SJCRH30 (cell line): ENCODE measurements at places on chromosomes 12 and 14. TPM values are rescaled to one million over a fixed set of nuclear protein-coding genes. Genes with fewer than 3 reads are reported as not detected.
A peak's percentile ranks its signal among the peaks of the same experiment; 100 is the strongest.

The TRHDE gene
- 0.08 and 0.26 TPM in 2 replicates for total RNA-seq

The SUOX gene
- total RNA-seq, result 10.0 and 13.2 TPM in 2 replicates

The COX8C gene
- total RNA-seq, result not detected in 2 replicates

The TMTC2 gene
- 6.5 and 7.5 TPM in 2 replicates for total RNA-seq

The APOLD1 gene
- total RNA-seq, result 2.0 and 2.1 TPM in 2 replicates

The FOXG1 gene
- total RNA-seq, result 0.71 and 0.81 TPM in 2 replicates

The CBX5 gene
- total RNA-seq, result 140 and 158 TPM in 2 replicates

DNA sequence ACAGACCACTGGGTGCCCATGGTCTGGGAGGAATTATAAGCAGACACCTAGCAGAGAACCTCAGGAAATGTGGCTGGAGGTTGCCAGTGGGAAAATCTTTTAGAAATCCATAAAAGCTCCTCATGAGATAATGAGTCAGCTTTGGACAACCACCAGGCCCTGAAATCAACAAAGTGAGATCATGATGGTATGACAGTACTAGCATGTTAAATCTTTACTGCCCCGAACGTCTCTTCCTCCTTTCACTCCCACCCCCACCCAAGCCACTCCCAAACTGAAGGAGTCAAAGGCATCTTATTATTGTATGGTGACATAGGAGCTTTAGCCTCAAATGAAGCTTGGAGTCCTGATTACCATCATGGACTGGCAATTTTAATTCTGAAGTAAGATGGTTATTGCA lies 240.0 kb downstream of the DIO2 start:
- DNase-seq, result no peak

- no peak for DNase-seq
Measured at GRCh38 chr14:54207075-54207474, 189.7 kb upstream of the CDKN3 start.

DNA sequence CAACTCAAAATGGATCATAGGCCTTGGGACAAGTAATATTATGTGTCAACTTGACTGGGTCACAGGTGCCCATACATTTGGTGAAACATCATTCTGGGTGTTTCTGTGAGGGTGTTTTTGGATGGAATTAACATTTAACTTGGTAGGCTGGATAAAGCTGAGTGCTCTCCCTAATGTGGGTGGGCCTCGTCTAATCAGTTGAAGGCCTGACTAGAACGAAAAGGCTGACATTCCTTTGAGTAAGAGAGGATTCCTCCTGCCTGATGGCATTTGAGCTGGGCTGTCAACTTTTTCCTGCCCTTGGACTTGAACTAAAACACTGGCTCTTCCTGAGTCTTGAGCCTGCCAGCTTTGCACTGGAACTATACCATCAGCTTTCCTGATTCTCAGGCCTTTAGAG lies 93.4 kb upstream of the ESRRB start:
- DNase-seq, result no peak

GRCh38 chr12:98697209-98697608 lies 52.1 kb downstream of the APAF1 start:
- no peak for DNase-seq

DNA sequence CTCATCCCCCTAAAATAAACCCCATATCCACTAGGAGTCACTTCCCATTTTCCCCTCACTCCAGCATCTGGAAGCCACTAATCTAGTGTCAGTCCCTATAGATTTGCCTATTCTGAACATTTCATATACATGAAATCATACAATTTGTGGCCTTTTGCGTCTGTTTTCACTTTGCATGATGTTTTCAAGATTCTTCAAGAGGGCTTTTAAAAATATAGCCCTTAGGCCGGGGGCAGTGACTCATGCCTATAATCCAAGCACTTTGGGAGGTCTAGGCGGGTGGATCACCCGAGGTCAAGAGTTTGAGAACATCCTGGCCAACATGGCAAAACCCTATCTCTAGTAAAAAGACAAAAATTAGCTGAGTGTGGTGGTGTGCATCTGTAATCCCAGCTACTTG lies 104.7 kb downstream of the VEZT start:
- peak; percentile 30 for DNase-seq

- no peak for DNase-seq
Measured at GRCh38 chr14:21804981-21805380, 131.4 kb upstream of the OR4E1 start.

DNA sequence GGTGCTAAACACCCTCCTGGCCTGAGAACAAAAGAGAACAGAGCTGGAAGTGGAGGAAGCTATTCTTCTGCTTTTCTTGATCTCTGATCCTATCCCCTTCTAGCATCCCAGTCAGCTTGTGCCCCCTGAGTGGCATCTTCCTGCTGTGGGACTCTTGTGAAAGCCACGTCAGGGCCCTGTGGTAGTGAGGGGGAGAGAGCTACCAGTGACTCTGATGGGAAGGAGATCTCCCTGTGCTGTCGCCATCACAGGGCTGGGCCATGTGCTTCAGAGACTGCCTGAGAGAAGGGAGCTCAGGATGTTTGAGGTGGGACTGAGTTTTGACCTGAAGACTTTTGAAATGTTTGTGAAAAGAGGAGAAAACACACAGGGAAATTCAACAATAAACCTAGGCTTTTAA lies 107.6 kb upstream of the FUT8 start:
- no peak for DNase-seq

- no peak for DNase-seq
Measured at GRCh38 chr12:63313139-63313538, 162.1 kb upstream of the AVPR1A start.

DNA sequence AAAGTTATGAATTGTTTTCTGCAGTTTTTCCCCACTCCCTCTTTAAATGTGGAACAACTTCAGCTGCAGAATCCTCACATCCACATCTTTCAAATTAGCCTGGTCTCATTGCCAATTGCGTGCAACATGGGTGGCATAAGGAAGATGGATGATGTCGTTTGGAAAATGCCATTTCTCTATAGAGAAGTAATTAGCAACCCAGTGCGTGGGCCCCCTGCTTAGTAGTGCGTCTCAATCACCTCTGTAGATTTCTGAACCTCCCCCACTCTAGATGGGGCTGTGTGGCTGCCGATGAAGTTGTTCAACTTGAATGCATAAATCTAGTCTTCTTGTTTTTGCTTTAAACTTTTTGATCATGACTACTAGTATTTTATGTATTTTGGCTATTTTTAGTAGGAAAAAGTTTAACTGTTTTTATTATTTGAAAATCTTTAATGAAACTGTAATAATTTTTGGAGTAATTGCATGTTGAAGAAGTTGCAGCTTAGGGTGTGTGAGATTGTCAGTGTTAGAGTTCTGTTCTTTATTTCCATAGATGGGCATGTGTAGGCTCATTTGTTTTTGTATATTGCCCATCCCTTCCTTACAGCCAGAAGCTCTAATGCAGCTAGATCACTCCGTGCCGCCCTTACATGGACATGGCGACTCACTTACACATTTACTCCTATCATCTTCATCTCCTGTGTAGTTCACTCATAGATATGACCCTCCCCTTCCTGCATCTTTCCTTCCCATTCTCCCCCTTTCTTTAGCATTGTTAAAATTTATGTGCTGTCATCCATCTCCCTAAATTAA lies 358.2 kb downstream of the DIO2 start:
- no peak for DNase-seq

- DNase-seq, result no peak
Measured at GRCh38 chr12:130049666-130050065, 112.6 kb upstream of the FZD10 start.

- no peak for DNase-seq
Measured at GRCh38 chr12:32080435-32080834, 26.2 kb upstream of the BICD1 start.

DNA sequence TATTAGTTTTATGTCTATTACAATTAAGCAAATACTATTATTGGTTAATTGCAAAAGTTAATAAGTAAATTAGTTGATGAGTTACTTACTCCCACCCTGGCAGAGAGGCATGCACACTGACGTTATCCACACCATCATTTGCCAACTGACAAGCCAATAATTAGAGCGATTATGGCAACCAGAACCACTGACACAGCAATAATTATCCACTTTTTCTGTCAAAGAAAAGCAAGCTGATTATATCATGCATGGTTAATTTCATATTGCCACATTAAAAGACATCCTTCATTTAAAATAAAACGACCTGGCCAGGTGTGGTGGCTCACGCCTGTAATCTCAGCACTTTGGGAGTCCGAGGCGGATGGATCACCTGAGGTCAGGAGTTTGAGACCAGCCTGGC lies 43.1 kb downstream of the STX2 start:
- no peak for DNase-seq

- no peak for DNase-seq
Measured at GRCh38 chr12:60704171-60704914, 1108.5 kb downstream of the SLC16A7 start.

DNA sequence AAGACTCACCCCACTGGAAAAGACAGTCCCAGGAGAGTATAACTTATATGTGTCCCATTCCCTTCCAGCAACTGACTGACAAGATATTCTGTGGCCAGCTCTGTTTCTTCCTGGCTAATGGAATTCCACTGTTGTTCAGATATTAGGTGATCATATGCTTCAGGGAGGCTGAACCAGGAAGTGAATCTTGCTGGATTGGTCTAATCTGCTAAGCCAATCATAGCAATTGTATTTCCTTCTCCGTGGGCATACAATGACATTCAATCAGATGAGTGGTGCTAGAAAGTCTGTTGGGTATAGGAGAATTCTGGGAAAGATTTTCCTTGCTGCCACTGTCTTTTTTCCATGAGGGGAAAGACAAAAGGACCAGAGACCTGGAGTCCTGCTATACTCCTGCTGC lies 12.1 kb downstream of the PYGL start:
- no peak for DNase-seq
